Activated B cell treated with CpG ODN at 0.5 μM for 24 hours (primary cell): ENCODE measurements at places on chromosomes 7 and 10. TPM values are rescaled to one million over a fixed set of nuclear protein-coding genes. Genes with fewer than 3 reads are reported as not detected.

DNA sequence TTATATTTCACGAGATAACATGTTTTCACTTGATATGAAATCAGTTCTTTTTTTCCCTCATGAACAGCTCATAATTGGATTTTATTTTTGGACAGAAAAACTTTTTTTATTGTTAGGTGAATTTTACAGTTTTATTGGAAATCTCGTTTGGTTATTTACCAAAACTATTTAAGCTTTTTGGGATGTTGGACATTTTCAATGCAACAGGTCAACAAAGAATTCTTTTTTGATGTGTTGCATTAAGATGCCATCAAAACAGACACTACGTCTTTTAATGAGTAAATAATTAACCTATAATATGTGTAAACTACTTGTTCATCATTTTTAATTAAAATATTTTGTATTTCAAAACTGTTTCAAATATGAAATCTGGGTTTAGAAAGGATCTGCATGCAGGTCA lies 5.3 kb downstream of the KMT2E start:
- peaks cover 75% of the 10 kb centered on the region for H3K4me1 ChIP-seq
- no peak for DNase-seq
- peaks cover 34% of the 10 kb centered on the region for H3K36me3 ChIP-seq
- peak overlapping the region; percentile 52 for H3K4me3 ChIP-seq

DNA sequence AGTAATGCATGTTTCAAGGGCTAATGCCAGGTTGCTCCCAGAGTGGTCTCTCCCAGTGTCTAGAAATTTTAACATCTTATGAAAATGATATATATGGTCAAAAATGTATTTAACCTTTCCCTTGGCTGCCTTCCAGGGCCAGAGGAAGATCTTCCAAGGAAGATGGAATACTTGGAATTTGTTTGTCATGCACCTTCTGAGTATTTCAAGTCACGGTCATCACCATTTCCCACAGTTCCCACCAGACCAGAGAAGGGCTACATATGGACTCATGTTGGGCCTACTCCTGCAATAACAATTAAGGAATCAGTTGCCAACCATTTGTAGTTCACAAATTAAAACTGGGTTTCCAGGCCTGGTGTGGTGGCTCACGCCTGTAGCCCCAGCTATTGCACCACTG lies 9.0 kb downstream of the GATAD1 start:
- DNase-seq, result no peak
- H3K4me1 ChIP-seq, result no peaks in the 10 kb centered on the region
- H3K27ac ChIP-seq, result no peak overlapping the region

DNA sequence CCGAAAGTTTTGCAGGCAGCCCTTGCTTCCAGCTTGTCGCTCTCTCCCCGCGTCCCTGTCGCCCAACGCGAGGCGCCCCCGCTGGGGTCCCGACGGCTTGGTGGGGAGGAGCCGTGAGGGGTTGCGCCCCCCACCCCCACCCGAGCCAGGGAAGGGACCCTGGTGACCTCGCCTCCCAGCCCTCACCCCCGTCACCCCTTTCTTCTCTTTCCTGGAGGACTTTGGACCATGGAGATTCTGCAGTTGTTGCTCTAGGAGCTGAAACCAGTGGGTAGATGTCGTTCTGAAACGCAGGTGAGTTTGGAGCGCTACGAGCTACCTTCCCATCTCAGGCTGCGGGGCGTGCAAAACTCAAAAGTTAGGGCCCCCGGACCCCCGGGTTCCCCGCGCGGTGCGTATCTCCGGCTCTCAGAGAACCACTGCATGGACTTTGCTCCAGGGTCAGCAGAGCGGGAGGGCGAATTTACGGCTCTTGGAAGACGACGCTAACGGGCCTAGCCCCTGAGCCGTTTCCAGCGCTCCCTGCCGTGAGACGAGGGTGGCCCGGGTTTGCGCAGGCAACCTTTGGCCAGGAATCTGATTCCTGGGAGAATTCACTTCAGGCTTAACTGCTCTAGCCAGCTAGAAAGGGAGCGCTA lies 684 bp upstream of the ATXN7L1 start:
- H3K36me3 ChIP-seq, result peaks cover 2% of the 10 kb centered on the region
- H3K4me1 ChIP-seq, result peaks cover 23% of the 10 kb centered on the region
- no peak for DNase-seq
- H3K27ac ChIP-seq, result peak overlapping the region; percentile 60

GRCh38 chr7:134031835-134032617 lies 95.1 kb upstream of the LRGUK start:
- H3K4me1 ChIP-seq, result no peaks in the 10 kb centered on the region
- DNase-seq, result no peak
- H3K27ac ChIP-seq, result no peak overlapping the region

- H3K36me3 ChIP-seq, result no peaks in the 10 kb centered on the region
- DNase-seq, result no peak
- no peak overlapping the region for H3K4me3 ChIP-seq
- H3K4me1 ChIP-seq, result no peaks in the 10 kb centered on the region
- no peaks in the 10 kb centered on the region for H3K27me3 ChIP-seq
- no peak overlapping the region for H3K27ac ChIP-seq
Measured at GRCh38 chr7:147261693-147262092, 1145.1 kb downstream of the CNTNAP2 start.

DNA sequence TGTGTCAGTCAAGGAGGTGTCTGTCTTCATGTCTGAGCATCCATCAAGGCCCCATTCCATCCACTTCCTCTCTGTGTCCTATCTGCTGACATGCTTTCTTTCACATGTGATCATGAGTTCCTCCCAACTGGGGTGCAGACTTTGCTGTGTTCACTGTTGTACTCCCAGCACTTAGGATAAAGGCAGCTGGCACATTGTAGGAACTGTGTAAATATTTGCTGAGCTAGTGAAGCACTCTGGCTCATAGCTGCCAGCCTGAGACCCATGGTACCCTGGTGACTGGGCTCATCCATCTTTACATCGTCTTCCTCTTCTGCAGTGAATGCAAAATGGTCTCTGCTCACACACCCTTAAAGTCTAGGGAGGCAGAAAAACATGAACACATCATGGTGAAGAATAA lies 242.2 kb upstream of the IGFBP3 start:
- no peak overlapping the region for H3K27ac ChIP-seq
- DNase-seq, result no peak
- no peaks in the 10 kb centered on the region for H3K36me3 ChIP-seq
- H3K4me3 ChIP-seq, result no peak overlapping the region
- H3K27me3 ChIP-seq, result peaks cover 2% of the 10 kb centered on the region

DNA sequence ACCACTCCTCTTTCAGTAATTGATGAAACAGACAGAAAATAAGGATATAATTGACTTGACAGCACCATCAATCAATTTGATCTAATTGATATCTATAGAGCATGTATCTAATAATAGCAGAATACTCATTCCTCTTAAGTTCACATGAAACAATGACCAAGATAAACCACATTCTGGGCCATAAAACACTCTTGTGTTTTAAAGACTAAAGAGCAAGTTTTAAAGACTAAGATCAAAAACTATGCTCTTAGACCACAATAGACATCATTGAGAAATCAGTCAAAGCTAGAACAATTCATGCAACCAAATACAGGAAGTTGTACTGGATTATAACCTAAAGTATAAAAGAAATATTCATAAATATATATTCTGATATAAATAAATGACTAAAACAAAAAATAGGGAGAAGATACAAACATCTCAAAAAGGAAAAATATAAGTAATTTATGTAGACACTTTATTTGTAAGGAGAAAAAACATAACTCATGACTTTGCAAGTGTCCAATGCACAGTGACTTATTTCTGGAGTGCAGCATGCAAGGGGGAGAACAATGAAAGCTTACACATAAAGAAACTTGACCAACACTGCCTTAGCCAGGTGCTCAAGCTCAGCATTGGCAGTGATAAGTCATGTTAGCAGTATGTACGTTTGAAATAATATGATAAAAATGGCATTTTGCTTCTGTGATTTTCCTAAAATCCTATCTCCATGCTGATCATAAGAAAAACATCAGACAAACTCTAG lies 312.7 kb upstream of the IGFBP3 start:
- no peak overlapping the region for H3K27ac ChIP-seq
- H3K36me3 ChIP-seq, result no peaks in the 10 kb centered on the region
- DNase-seq, result no peak
- no peaks in the 10 kb centered on the region for H3K27me3 ChIP-seq

DNA sequence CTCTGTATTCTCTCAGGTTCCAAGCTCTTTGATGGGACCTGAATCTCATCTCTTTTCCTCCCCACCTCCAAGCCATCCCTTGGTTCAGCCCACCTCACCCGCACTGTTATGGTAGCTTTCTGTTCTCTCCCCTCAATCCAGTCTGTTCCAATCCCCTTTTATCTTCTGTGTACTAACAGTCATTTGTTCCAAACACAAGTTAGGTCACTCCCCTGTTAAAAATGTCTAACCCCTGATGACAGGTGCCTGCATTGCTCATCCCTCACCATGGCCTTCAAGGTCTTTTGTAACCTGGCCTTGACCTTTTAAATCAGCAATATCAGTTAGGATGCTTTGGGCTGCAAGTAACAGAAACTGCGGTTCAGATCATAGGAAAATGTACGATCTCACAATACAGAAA lies 74.8 kb downstream of the CYP26A1 start:
- no peak for DNase-seq
- no peak overlapping the region for H3K4me3 ChIP-seq
- H3K27ac ChIP-seq, result no peak overlapping the region
- H3K27me3 ChIP-seq, result peaks cover 13% of the 10 kb centered on the region

- H3K27ac ChIP-seq, result no peak overlapping the region
- peak; percentile 22 for DNase-seq
- peak overlapping the region; percentile 59 for H3K4me3 ChIP-seq
- H3K36me3 ChIP-seq, result no peaks in the 10 kb centered on the region
Measured at GRCh38 chr10:102410429-102411073, 8.0 kb downstream of the PSD start.

- H3K36me3 ChIP-seq, result no peaks in the 10 kb centered on the region
- no peaks in the 10 kb centered on the region for H3K27me3 ChIP-seq
- H3K4me1 ChIP-seq, result no peaks in the 10 kb centered on the region
- no peak for DNase-seq
Measured at GRCh38 chr7:42161110-42161509, 75.9 kb downstream of the GLI3 start.

GRCh38 chr10:13597909-13598308 lies 11.1 kb downstream of the PRPF18 start:
- no peak overlapping the region for H3K4me3 ChIP-seq
- H3K27ac ChIP-seq, result no peak overlapping the region
- no peaks in the 10 kb centered on the region for H3K27me3 ChIP-seq
- no peak for DNase-seq
- peaks cover 4% of the 10 kb centered on the region for H3K4me1 ChIP-seq
- H3K36me3 ChIP-seq, result peaks cover 58% of the 10 kb centered on the region

- H3K4me1 ChIP-seq, result no peaks in the 10 kb centered on the region
- H3K36me3 ChIP-seq, result no peaks in the 10 kb centered on the region
- no peaks in the 10 kb centered on the region for H3K27me3 ChIP-seq
- no peak overlapping the region for H3K4me3 ChIP-seq
- no peak overlapping the region for H3K27ac ChIP-seq
Measured at GRCh38 chr10:131145756-131146155, 165.8 kb downstream of the TCERG1L start.

- no peaks in the 10 kb centered on the region for H3K36me3 ChIP-seq
- no peak overlapping the region for H3K27ac ChIP-seq
- no peak for DNase-seq
Measured at GRCh38 chr7:28999427-28999826, 41.3 kb upstream of the TRIL start.

- DNase-seq, result no peak
- H3K27me3 ChIP-seq, result no peaks in the 10 kb centered on the region
- H3K27ac ChIP-seq, result no peak overlapping the region
- H3K4me3 ChIP-seq, result no peak overlapping the region
Measured at GRCh38 chr10:29584436-29584835, 50.3 kb downstream of the SVIL start.

GRCh38 chr7:117784315-117784714 lies 88.9 kb downstream of the CTTNBP2 start:
- no peaks in the 10 kb centered on the region for H3K4me1 ChIP-seq
- peaks cover 6% of the 10 kb centered on the region for H3K27me3 ChIP-seq
- H3K36me3 ChIP-seq, result no peaks in the 10 kb centered on the region
- no peak overlapping the region for H3K4me3 ChIP-seq
- H3K27ac ChIP-seq, result no peak overlapping the region

DNA sequence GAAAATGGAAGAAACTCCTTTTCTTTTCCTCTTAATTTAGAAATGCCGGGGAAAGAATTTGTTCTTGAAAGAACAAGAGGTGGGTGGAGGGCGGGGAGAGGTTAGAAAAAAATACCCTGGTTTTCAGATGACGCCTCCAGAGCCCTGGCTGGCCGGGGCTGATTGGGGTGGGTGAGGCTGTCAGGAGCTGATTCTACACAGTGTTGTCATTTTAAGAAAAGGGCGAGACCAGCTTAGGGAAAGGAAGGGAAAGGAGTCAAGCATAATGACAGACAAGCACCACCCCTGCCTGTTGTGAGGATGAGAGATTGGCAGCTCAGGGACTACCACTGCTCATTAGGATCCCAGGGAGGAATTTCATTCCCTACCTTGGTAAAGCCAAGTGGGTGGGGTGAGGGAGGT lies 9.9 kb upstream of the FAM180A start:
- H3K27me3 ChIP-seq, result peaks cover 30% of the 10 kb centered on the region
- H3K27ac ChIP-seq, result no peak overlapping the region
- H3K4me1 ChIP-seq, result no peaks in the 10 kb centered on the region
- no peak for DNase-seq

- DNase-seq, result no peak
- no peak overlapping the region for H3K27ac ChIP-seq
- H3K4me1 ChIP-seq, result no peaks in the 10 kb centered on the region
Measured at GRCh38 chr7:80624763-80625162, 13.7 kb upstream of the CD36 start.

DNA sequence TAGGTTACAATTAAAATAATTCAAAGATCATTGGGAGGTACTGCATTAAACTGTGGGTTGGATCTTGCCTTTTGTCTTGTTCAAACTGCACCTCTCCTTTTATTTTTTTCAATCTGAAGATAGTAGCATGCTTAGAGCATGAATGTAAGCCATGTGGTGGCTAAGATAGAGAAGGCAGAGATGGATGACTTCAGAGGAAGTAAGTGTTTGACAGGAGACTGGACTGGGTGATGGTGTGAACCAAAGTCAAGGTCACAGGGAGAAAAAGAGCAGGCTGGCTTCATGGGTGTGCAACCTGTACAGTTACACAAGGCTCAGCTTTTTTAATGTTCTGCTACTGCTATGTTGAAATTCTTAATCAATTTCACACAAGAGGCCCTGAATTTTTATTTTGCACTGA lies 85.6 kb downstream of the ZEB1 start:
- H3K27me3 ChIP-seq, result no peaks in the 10 kb centered on the region
- no peak for DNase-seq
- H3K27ac ChIP-seq, result no peak overlapping the region
- no peak overlapping the region for H3K4me3 ChIP-seq

- H3K27me3 ChIP-seq, result no peaks in the 10 kb centered on the region
- H3K36me3 ChIP-seq, result no peaks in the 10 kb centered on the region
- H3K4me1 ChIP-seq, result peaks cover 12% of the 10 kb centered on the region
- no peak overlapping the region for H3K4me3 ChIP-seq
- no peak for DNase-seq
Measured at GRCh38 chr7:69373171-69374043, 224.9 kb upstream of the AUTS2 start.

GRCh38 chr10:70137927-70138883 lies 5.6 kb upstream of the AIFM2 start:
- no peak for DNase-seq
- peaks cover 18% of the 10 kb centered on the region for H3K36me3 ChIP-seq
- no peak overlapping the region for H3K27ac ChIP-seq
- peaks cover under 1% of the 10 kb centered on the region for H3K4me1 ChIP-seq
- H3K4me3 ChIP-seq, result no peak overlapping the region
- H3K27me3 ChIP-seq, result no peaks in the 10 kb centered on the region

GRCh38 chr7:80583901-80584300 lies 54.5 kb upstream of the CD36 start:
- no peaks in the 10 kb centered on the region for H3K36me3 ChIP-seq
- no peak overlapping the region for H3K27ac ChIP-seq
- no peak for DNase-seq

Gene LIPK
- not detected in 2 replicates for total RNA-seq

Gene C10orf62
- total RNA-seq, result not detected in 2 replicates

Gene ZNF853
- 2.8 and 3.2 TPM in 2 replicates for total RNA-seq

Gene AKR1C3
- not detected in 2 replicates for total RNA-seq

Gene VAX1
- total RNA-seq, result not detected in 2 replicates

Gene SFTPA1
- total RNA-seq, result not detected in 2 replicates
